D721Med (cell line): ENCODE measurements at places on chromosomes 12 and 14.

DNA sequence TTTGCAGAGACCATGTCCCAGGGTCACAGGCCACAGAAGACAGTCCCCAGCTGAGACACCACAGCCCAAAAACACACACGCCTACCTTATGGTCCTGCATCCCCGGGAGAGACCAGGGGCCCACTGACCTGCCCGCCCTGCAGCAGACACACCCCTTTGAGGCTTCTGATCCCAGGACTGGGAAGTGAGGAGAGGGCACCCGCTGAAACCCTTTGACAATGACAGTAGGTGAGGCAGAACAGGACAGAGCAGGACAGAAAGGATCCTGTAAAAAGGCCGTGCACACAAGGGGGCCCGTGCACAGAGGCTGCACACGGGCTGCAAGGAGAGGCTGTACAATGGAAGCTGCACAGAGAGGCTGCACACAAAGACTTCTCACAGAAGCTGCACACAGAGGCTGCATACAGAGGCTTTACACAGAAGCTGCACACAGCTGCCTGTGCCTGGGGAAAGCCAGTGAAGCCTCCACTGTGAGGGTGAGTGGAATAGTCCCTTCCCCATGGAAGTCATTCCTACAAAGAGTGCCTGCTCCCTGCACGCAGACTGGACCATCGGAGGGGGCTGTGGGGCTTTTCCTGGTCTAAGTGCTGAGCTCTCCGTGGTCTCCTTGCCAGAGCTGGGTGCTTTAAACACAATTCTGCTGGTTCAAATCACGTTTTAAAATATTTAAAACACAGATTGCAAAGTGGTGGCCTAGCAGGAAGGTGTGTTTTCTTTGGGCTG lies 16.6 kb upstream of the SFSWAP start:
- no peak for DNase-seq

DNA sequence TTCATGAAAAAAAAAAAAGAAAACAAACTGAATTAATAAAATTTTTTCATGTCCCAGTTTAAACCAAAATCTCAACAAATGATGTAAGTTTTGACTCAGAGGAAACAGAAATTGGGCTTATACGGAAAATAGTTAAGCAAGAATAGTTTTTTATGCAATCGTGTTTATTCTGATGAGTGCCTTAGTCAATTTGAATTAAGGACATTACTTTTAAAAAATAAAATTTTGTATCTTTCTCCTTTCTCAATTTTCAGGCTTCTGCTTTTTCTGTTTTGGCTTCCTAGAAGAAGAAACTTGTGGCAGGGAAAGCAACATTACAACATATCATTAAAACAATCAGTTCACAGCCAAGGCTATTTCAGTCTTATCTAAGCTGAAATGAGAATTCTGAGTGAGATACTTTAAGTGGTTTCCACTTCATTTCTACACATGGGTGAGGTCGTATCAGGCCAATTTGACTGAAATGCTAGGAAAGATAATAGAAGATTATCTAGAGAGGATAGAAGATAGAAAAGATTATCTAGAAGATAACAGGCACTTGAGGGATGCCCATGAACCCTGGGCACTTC lies 52.4 kb downstream of the BCL2L14 start:
- no peak for DNase-seq

- DNase-seq, result no peak
Observed at GRCh38 chr14:74913986-74914573, 9.0 kb downstream of the RPS6KL1 start.

GRCh38 chr14:36724162-36724561 lies 62.5 kb downstream of the PAX9 start:
- no peak for DNase-seq

DNA sequence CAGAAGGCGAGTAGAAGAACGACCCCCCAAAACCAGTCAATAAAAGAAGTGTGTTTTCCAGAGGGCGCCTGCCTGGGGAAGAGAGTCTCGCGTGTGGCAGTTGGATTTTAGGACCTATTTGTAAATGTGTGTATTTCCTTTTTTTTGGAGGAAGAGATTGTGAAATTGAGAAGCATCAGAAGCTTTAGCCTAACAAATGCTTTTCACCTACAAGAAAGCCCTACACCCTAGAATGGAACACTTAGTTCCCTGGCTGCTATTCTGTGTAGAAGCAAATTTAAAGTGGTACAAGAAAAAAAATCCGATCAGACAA lies 1.3 kb downstream of the RCOR1 start:
- no peak for DNase-seq

- DNase-seq, result no peak
Observed at GRCh38 chr12:104902125-104902524, 56.0 kb downstream of the SLC41A2 start.

- no peak for DNase-seq
Observed at GRCh38 chr12:111285200-111285599, 83.7 kb downstream of the PHETA1 start.

- no peak for DNase-seq
Observed at GRCh38 chr12:115569345-115570068, 708.0 kb downstream of the MED13L start.

GRCh38 chr14:37813732-37814131 lies 218.3 kb downstream of the TTC6 start:
- no peak for DNase-seq

- no peak for DNase-seq
Observed at GRCh38 chr12:52316701-52317100, 4.5 kb downstream of the KRT83 start.

DNA sequence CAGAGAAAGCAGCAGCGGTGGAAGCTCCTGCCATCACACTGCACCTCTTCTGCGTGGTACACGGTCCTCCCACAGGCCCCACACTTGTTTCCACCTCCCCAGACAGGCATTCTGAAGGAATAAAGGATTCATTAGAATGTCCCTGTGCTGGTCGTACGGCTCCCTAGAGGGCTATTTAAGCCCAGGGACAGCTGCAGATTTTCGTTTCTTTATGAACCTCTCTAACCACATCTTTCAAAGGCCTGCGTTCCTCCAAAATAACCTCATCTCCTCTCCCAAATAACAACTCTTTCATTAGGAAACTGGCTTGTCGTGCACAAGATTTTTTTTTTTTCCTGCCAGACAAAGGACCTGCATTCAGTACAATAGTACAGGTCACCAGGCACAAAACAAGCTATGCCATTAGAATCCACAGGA lies 12.7 kb downstream of the CSRP2 start:
- no peak for DNase-seq

DNA sequence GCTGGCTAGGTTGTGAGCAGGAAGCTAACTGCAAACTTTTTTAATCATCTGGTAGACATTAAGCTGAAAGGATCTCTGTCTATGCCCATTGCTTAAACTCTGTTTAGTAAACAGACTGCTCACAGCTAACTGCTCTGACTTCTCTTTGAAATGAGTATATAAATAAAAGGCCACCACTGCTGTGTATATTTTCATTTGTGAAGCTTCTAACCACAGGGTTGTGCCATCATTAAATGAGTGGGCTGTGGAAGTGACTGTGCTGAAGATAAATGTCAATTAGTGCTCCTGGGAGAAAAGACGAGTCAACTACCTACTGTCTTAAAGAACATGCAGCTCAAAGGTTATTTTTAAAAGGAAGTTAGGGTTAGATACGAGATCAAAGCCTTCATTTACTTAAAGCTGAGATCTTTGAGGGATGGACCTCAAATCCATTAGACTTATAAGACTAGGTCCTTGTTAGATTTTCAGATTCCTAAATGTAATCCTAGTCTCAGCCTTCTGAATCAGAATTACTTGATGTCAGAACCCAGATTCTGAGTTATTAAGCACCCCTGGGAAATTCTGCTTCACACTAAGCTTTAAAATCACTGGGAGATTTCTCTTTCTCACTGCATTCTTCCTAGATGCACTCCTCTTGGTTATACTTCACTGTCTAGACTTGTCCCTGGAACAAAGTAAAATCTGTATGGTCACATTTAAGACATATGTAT lies 213.1 kb upstream of the FLRT2 start:
- DNase-seq, result no peak

GRCh38 chr12:50218386-50218785 lies 51.2 kb upstream of the CERS5 start:
- DNase-seq, result no peak

DNA sequence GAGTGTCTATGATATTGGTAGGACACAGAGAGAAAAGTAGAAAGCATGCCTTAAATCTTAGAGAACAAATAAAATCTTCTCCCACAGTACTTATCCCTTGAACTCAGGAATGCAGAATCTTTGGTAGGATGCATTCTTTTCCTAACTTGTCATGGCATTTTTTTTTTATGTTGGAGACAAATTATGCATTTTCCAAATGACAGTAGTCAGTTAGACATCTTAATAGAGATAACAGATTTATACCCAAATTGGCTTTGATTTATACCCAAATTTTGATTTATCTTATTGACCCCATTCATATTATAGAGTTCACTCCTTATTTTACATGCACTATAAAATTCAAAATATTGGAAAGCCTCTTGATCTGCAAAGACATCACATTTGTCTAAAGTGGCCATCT lies 132.9 kb downstream of the CNTN1 start:
- DNase-seq, result no peak

DNA sequence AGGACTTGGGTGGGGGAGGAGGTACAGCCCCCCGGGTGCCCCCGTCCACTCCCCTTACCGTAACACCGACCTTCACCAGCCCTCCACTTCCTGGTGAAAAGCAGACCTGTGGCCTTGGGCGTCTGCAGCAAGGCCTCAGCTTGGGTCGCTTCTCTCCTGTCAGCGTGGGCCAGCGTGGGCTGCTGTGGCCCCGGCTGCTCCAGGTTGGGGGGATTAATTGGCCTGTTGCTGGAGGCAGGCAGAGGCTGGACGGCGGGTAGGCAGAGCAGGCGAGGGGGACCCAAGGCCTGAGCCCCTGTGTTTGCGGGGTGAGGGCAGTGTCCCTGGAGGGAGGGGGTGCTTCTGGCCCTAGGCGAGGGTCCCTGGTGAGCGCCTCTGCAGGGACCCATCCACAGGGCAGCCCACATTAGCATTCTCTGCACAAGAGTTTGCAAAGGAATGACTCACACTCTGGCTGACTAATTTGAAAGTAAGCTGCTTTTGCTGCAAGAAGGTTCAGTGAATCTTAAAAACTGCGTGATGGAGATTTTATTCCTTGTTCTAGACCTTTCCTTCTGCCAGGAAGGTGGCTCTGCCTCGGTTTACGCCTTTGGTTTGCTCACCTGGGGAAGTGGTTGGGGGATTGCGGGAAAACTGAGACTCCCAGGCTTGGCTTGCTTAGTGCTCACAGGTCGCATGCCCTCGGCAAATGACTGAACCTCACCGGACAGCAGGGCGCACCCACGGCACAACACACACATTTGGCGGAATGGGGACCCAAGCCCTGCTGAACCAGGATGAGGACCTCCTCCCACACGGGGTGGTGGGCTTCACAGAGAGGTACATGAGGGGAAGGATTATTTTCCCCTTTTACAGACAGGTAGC lies 37.9 kb upstream of the DLK1 start:
- DNase-seq, result no peak

DNA sequence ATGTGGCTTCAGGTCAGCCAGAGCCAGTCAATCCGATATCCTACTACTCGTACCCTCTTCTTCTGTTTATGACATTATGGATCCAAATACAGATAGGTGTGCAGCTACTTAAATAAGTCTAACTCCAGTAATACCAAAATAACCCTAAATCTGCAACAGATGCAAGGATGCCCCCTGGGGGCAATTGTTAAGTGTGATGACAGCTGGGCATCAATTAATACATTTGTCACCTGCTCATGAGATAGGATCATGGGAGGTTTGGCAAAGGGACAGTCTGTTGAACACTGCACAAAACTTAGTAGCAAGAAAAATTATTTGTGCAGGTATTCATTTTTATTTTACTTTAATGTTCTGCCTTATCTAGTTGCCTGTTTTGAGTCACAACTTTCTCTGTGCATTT lies 83.2 kb downstream of the SLC38A6 start:
- DNase-seq, result no peak
